Left lung (tissue), 14 donors: ENCODE measurements at places on chromosomes 7 and 10. TPM values are rescaled to one million over a fixed set of nuclear protein-coding genes. Genes with fewer than 3 reads are reported as not detected.

LRRD1 gene
- 0.88 TPM for polyA plus RNA-seq

PAPOLB gene
- polyA plus RNA-seq: 0.12 TPM

GCK gene
- 3.2 TPM for polyA plus RNA-seq

PIK3CG gene
- 2.7 TPM for polyA plus RNA-seq

SPDYE9 gene
- polyA plus RNA-seq: 1.00 TPM

CPA5 gene
- 0.67 TPM for polyA plus RNA-seq

SKIDA1 gene
- polyA plus RNA-seq: 4.6 TPM

PDE1C gene
- polyA plus RNA-seq: 3.7 TPM

BTBD16 gene
- 0.18 TPM for polyA plus RNA-seq
